ENCODE measurements at places on chromosomes 3 and 15. TPM values are rescaled to one million over a fixed set of nuclear protein-coding genes. Genes with fewer than 3 reads are reported as not detected.

Gene ATP10A
- 45.2 TPM for total RNA-seq

Gene SAMMSON
- total RNA-seq, result not detected

Gene TMEM40
- not detected for total RNA-seq

Gene SUCNR1
- total RNA-seq, result not detected

Gene SERPINI2
- total RNA-seq, result not detected

Gene SLC12A1
- not detected for total RNA-seq

Gene VEPH1
- total RNA-seq, result not detected

Gene CP
- total RNA-seq, result not detected

Gene CCR3
- total RNA-seq, result 0.19 TPM

Gene CIP2A
- 40.0 TPM for total RNA-seq

Gene PLCB2
- 182 TPM for total RNA-seq

Gene WDR82
- 139 TPM for total RNA-seq

Gene UNC13C
- not detected for total RNA-seq

Measured in activated naive CD4-positive, alpha-beta T cell treated with anti-CD3 and anti-CD28 coated beads, Interleukin-2, amount 10 ng/mL, durations not matched to agents 5 hours and 36 hours (primary cell).